ENCODE measurements at places on chromosomes 4 and X.
A peak's percentile ranks its signal among the peaks of the same experiment; 100 is the strongest.

- no peak for DNase-seq
Observed at GRCh38 chr4:148016063-148016637, 284.3 kb downstream of the ARHGAP10 start.

DNA sequence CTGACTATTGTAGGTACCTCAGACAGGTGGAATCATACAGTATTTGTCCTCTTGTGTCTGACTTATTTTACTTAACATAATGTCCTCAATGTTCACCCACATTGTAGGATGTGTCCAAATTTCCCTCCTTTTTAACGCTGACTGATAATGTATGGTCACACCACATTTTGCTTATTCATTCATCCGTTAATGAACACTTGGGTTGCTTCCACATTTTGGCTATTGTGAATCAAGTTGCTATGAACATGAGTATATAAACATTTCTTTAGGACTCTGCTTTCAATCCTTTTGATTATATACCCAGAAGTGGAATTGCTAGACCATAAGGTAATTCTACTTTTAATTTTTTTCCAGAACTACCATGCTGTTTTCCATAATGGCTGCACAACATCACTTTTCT is 87.0 kb upstream of the NDP start:
- DNase-seq = no peak

DNA sequence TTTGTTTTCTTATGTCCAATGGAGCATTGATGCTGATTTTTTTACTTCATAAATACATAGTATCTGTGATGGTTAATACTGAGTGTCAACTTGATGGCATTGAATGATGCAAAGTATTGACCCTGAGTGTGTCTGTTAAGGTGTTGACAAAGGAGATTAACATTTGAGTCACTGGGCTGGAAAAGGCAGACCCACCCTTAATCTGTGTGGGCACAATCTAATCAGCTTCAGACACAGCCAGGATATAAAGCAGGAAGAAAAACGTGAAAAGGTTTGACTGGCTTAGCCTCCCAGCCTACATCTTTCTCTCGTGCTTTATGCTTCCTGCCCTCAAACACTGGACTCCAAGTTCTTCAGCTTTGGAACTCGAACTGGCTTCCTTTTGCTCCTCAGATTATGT is 230.6 kb upstream of the SPRY1 start:
- no peak for DNase-seq

DNA sequence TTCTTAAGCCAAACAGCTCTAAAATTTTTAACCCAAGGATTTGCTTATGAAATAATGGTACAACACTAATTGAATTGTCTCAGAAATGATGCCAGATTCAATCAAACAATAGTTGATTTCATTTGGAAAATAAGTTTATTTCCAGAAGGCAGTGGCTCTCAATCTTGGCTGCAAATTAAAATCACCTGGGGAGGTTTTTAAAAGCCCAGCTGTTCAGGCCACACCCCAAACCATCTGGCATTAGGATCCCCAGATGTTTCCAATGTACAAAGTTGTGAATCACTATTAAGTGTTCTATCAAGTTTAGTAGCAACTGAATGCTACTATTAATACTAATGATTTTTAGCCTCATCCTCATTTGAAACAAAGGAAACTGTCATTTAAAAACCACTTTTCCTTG is 22.2 kb downstream of the TMEM184C start:
- no peak for DNase-seq

GRCh38 chrX:40143987-40144386 is 46.2 kb upstream of the BCOR start:
- DNase-seq = no peak

DNA sequence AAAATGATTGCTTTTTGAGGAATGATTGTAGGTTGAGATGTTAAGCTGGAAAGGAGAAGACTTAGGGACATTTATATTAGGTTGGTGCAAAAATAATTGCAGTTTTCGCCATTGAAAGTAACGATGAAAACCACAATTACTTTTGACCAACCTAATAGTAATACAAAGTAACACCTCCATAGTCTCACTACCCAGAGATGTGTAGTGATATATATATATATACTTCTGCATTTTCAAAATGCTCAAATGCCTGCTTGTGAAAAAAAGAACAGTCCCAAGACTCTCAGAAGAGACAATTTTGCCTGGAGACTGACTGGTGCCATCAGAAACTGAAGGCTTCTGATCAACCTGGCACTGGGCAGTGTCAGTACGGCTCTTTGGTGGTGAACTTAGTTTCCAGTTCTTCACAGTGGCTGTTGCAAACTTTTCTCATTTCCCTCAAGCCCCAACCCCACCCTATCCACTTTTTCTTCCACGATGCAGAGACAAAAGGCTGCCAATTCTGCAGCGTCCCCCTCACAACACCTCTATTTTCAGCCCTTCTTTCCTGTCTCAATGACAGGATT is 35.1 kb upstream of the TAPT1 start:
- no peak for DNase-seq

DNA sequence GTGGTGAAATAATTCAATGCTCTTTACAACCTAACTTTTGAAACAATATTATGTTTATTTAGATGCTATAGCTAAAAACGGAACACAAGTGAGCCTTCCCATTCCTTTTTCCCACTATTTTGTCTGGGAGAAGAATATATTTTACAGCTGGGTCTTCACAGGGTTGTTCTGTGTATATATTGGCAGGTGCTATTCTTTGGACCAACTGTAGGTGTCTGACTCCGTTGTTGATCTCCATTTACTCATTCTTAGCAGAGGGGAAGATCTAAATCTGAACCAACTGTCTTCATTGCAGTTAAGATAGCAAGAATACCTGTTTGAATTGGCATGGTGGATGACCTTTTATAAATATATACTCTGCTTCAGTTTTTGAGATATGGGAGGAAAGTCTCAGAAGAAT is 257.4 kb downstream of the CFAP299 start:
- no peak for DNase-seq

- no peak for DNase-seq
Observed at GRCh38 chrX:137423241-137423640, 142.7 kb upstream of the ZIC3 start.

DNA sequence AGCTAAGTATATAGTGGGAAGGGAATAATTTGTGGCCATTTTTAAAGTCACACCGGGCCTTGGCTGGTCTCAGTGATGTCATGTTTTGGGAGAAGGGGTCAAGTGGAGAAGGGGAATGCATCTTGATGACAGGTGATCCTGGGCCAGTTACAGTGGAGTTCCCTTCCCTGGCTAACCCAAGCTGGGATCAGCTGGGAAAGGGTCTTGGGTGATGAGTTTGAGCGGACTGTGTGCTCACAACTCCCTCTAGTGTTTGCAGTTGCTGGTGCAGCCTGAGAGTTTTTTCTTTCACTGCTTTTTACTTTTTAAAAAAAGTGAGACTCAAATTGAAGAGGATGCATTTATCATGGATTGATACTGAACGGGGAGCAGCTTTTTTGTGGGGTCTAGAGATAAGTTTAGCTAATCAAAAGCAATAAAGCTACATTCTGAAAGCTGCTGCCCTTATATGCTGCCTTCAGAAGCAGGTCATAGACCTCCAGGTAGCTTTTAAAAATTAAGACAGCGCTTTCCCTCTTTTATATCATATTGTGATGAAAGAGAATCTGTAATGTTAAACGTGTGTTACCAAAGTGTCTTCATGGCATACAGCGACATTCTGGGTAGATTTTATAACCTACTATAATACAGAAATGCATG is 164.7 kb downstream of the DCLK2 start:
- DNase-seq = no peak

- no peak for DNase-seq
Observed at GRCh38 chr4:169582706-169583105, 29.7 kb downstream of the NEK1 start.

GRCh38 chr4:55838356-55838755 is 15.1 kb upstream of the EXOC1 start:
- DNase-seq = no peak

GRCh38 chrX:110683925-110684324 is 111.7 kb downstream of the CHRDL1 start:
- DNase-seq = no peak

DNA sequence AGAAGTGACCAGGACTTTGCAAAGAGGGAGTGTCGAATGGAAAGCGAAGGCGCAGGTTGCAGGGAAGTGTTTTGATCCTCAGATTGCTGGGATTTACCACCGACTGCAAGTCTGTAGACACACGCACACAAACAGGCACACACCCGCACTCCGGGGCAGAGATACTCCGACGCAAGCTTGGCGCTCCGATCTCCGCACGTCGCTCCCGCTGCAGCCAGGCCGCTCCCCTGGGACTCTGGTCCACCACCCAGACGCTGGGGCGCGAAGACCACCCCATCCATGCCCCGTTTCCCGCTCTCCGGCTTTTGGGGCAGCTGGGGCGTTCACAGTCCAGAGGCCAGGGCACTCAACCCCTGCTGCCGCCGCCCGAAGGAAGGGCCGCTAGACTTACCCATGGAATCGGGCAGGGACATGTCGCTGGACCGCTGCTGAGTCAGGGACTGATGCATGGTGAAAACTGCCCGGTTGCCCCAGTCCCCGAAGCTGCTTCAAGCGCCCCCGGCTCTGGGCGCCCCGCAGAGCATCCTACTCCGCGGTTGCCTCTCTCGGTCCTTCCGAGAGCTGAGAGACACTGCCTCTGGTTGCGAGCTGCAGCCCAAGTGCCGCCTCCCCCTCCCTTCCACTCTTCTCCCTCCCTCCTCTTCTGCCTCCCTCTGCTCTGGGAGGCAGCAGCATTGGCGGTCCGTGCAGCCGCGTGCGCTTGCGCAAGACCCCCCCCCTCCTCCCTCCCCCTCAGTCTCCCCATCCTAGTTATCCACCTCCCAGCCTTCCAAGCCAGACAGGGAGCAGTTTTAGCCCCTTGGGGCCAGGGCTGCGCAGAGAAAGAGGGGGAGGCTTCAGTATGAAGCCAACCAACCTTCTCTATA is at the start of gene TMEM255A:
Gene TMEM255A (minus strand): TSS at position 601 of the 866 bp plus-strand sequence. CDS start 152 bp downstream, at position 449.
- no peak for DNase-seq

GRCh38 chr4:186016796-186017195 is 52.2 kb upstream of the TLR3 start:
- DNase-seq = no peak

DNA sequence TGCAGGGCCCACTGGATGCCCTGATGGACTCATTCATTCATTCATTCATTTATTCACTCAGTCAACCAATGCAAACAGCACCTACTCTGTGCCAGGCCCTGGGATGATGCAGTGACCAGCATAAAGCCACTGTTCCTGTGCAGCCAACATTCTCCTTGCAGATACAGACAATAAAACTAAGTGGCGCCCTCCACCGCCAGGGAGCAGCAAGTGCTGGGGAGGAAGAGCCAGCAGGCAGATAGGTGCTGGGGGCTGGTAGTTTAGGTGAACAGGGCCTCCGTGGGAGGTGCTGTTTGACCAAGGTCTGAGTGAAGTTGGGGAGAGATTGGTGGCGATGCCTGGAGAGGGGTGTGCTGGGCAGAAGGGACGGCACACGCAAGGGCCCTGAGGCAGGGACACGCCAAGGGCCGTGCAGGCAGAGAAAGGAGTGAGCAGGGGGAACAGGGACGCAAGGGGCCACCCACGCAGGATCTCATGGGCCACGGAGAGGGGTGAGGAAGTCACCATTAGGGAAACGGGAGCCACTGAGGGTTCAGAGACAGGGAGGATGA is 65.5 kb downstream of the WFS1 start:
- DNase-seq = no peak

GRCh38 chrX:9670136-9670814 is 95.4 kb downstream of the GPR143 start:
- no peak for DNase-seq

DNA sequence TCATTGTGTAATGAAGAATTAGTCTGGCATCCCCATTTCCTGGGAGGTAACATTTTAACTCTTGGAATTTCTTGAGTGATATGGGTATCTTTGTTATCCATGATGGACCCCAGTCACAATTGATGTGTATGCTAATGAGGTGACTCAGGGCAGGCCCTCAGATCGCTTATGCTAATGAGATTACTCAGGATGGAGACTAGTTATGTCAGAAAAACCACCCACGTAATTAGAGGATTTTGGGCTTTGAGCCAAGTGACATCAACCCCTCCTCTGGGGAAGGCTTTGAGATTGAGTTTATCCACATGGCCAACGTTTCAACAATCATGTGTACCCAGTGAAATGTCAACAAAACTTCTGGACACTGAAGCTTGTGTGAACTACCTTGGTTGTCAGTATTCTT is 772.7 kb downstream of the STPG2 start:
- no peak for DNase-seq

- DNase-seq = no peak
Observed at GRCh38 chr4:33974270-33974669, 2270.0 kb downstream of the ARAP2 start.

DNA sequence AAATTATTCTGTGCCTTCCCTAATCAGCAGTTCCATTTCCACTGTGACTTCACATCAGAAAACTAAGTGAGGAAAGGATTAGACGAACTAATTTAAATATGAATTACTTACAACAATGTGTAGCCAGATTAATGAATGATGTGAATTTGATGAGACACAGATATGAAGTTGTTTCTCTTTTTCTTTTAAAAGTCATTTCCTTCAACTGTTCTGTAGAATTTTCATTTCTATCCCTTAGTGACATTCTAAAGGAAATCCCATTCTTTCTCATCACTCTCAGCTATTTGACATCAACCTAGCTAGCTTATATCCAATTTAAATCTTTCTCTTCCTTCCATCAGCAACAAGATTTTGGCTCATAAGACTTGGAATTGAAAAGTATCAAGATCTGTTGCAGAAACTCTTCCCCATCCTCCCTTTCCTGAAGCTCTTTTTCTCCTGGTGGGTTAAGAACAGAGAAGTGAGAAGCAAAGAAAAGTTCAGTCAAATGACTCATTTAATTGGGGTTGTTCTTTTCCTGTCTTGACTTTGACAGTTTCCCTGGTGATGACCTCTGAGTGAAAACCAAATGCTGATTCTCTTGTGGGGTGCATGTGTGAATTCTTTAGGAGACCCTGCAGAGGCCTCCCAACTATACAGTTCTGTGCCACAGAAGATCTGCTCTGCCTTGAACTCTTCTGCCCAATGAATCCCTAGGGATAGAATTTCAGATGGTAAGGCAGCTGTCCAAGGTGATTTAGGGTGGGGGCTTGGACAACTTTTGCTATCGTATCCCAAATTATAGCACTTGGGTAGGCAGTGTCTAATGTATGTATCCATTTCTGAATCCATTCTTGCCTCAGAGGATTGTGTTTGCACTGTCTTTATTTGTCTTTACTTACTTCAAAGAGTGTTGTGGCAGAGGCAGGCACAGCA is 232.5 kb upstream of the GPRIN3 start:
- no peak for DNase-seq

DNA sequence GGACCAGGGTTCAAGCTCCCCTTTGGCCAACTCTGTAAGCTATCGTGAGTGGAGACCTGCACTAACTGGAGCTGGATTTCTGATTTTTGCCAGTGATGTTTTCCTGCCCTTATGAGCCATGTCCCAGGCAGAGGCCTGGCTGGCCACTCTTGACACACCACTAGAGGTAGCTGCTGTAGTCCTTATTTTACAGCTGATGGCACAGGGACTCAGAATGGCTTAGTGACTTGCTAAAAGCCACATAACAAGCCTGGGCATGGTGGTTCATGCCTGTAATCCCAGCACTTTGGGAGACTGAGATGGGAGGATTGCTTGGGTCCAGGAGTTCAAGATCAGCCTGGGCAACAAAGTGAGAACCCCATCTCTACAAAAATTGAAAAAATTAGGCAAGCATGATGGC is 33.4 kb downstream of the CYTL1 start:
- no peak for DNase-seq

- peak; percentile 2 for DNase-seq
Observed at GRCh38 chrX:55342533-55343501, 78.1 kb upstream of the PAGE3 start.

GRCh38 chrX:107672955-107673378 is 44.7 kb downstream of the PRPS1 start:
- DNase-seq = peak; percentile 42

GRCh38 chr4:165439981-165440380 is 61.2 kb downstream of the CPE start:
- no peak for DNase-seq

All from activated T-cell treated with anti-CD3 and anti-CD28 coated beads for 4 hours (primary cell).